ENCODE measurements at places on chromosomes 5 and 9. TPM values are rescaled to one million over a fixed set of nuclear protein-coding genes. Genes with fewer than 3 reads are reported as not detected.

DNAJC21 gene
- total RNA-seq: 49.4 TPM

PHF19 gene
- 24.4 TPM for total RNA-seq

OLFM1 gene
- total RNA-seq: 24.1 TPM

CAMK4 gene
- total RNA-seq: 2.7 TPM

GRCh38 chr9:4665357-4665756 lies 923 bp downstream of the SPATA6L start:
- no peak for DNase-seq

DNA sequence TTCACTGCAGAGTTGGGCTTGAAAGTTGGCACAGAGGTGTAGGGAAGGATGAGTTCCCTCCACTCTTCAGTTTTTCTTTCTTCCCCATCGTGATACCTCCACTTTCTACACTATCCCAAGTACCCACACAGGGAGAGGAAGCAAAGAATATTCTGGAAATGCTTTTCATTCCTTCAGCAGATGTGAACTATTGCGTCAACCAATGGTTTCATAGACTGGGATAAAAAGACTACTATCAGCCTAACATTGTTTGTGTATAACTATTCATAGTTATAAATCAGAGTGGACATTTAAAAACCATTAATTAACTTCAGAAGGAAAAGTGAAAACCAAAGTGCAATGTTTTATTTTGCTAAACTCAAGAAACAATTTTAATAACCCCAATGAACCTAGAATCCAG lies 63.6 kb upstream of the MAMDC2 start:
- DNase-seq: no peak

GRCh38 chr5:167819406-167819805 lies 472.0 kb upstream of the WWC1 start:
- no peak for DNase-seq

ALDH1A1 gene
- 238 TPM for total RNA-seq

SLC36A2 gene
- not detected for total RNA-seq

GRCh38 chr9:19446361-19446861 lies 37.6 kb downstream of the ACER2 start:
- no peak for DNase-seq

RPL35 gene
- 812 TPM for total RNA-seq

GRCh38 chr9:113531919-113532808 lies 68.6 kb downstream of the RGS3 start:
- DNase-seq: no peak

DNA sequence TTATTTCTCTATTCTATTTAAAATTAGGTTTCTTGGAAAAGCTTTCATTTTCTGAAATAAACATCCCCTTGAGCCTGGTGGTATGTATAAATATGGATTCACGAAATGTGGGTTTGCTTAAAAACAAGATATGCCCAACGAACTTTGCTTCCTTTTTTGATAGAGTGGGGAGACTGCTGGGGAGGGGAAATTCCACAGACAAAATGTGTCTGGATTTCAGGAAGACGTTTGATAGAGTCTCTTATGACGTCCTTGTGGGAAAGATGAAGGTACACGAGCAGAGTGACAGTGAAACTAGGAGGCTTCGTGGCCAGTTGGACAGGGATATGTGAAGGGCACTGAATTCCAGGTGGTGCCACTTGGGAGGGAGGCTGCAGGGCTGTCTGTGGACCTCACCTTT lies 84.5 kb upstream of the RPS23 start:
- no peak for DNase-seq

DNA sequence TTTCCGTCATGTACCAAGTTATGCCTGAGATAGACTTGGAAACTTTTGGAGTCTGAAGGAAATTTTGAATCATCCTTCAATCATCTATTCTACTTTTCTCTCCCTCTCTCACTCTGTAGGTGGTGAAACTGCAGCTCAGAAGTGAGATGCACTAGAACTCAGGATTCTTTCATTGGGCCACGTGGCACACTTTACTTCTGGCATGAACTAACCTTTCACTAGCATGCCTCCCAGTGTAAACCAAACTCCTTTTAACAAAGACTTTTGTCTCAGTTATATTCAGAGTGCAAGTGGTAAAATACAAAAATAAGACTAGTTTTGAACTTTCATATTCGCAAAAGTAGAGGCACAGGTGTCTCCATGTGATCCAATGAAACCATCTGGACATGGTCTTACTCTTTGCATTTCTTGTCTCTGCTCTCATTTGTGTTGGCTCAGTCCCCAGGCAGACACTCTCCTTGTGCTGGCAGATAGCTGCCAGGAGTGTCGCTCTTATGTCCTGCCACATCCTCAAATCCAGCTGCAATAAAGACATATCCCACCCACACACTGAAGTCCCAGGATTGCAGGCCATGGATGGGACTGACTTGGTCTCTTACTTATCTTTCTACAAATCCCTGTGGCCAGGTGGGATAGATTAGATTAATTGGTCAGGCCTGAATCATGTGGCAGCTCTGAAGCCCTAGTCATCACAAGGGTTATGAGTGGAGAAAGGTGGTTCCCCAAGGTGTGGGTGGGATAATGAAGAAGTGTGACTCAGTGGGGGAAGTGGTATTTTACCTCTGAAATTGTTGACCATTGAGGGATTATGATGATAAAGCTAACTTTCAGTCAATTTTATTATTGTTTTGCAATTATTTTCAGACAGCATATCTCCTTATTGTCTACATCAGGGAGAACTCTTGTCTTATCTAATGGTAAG lies 267.5 kb downstream of the GABRB2 start:
- DNase-seq: no peak

TMEM232 gene
- 11.4 TPM for total RNA-seq

PHF24 gene
- total RNA-seq: 1.3 TPM

GRCh38 chr5:42422656-42423280 lies 471 bp upstream of the GHR start:
- DNase-seq: no peak

- DNase-seq: no peak
These were observed 5.4 kb downstream of the ZFR start for GRCh38 chr5:32439086-32439642.

- no peak for DNase-seq
These were observed 107.6 kb upstream of the COL5A1 start for GRCh38 chr9:134533850-134534588.

DNA sequence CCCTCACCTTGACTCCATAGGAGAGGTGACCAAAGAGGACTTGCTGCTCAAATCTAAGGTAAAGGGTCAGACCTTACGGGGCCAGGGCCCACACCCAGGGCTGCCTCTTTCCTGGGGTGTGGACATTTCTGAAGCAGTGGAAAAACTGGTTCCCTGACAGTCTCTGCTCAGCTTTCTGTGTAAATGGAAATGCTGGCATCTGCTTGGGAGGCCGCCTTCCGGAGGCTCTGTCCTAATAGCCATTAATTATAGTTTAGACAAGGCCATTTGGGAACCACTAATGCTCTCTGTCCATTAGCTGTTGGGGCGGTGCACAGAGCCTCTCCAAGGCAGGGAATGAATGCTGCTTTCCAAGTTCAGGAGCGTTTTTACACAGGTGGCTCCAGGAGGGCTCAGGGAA lies 17.3 kb downstream of the USP20 start:
- no peak for DNase-seq

ETF1 gene
- total RNA-seq: 90.7 TPM

DNA sequence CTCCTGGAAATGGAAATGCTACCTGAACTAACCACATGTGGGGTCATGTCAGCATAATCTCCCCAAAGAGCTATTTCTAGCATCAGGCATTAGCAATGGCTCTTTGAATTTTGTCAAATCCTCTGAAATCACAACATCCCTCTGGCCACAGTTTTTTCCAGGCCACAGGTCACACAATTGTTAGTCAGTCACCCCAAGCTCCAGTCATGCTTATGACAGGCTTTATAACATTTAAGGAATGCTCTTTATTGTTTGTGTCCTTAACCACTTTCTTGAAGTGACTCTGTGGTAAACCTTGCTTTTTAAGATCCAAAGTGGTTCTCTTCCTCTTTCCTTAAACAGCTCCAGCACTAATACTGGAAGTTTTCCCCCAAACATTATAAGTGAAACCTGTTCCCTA lies 169.2 kb upstream of the HMHB1 start:
- no peak for DNase-seq

SLC4A9 gene
- total RNA-seq: 0.32 TPM

DNA sequence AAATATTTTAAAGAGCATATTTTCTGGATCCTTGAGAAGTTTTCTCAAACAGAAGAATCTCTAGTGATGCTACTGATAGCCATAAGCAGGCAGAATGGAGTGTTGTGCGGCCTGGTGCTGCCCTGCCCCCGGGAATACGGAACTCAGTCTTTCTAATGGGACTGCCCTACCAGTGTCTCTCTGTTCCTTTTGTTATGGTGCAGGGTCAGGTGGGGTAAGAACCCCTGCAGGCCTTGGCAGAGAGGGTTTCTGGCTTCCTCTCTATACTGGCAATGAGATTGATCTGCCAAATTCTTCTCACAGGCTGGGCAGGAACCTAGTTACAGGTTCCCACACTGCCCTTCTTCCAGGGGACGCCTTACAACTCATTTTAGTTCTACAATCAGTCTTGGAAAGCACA lies 2.6 kb downstream of the IL5 start:
- DNase-seq: no peak

DNA sequence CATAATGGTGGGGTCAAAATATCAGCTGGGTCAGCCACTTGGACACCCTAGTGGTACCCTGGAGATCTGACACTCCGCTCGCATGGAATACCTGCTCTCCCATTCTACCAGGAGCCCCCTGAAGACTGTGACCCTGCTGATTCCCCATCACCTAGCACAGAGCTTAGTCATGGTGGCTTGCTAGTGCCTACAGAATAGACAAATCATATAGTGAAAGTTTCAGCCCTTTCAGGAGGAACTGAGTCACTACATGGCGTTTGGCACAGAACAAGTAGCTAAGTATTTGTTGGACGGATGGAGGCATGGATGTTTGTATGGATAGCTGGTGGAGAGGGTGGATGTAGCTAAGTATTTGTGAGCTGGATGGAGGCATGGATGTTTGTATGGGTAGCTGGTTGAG lies 65.3 kb downstream of the LMX1B start:
- DNase-seq: no peak

PRDM12 gene
- not detected for total RNA-seq

ZFYVE16 gene
- total RNA-seq: 65.4 TPM
